ENCODE measurements at places on chromosomes 16 and 17.

GRCh38 chr17:65925606-65926307 lies 266.2 kb downstream of the CEP112 start:
- DNase-seq = no peak

- peak; percentile 82 for DNase-seq
Observed at GRCh38 chr17:32486701-32487472, at the start of gene CDK5R1. Gene CDK5R1, plus strand, starts transcription at chr17:32486993. Its CDS starts 628 bp downstream, at chr17:32487621.

DNA sequence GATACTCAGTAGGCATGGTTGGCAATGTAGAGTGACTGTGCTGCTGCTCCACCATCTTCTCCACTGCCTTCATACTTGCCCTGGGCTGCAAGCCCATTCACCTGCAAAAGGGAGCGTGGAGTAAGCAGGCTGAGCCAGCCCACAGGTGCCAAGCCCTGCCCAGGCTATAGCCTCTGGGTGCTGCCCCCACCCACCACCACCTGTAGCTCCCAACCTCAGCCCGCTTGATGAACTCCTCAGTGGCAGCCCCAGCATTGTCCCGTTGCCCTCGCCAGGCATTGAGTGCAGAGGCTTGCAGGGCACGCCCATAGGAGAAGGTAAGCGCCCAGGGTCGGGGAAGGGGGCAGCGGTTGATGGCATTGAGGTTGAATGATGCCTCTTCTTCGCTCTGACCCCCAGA lies 2.2 kb upstream of the PIGS start:
- DNase-seq = no peak

- DNase-seq = no peak
Observed at GRCh38 chr16:22728167-22728836, 85.7 kb upstream of the HS3ST2 start.

GRCh38 chr16:55817236-55817912 lies 15.5 kb downstream of the CES1 start:
- no peak for DNase-seq

GRCh38 chr17:62631936-62632924 lies 4.8 kb downstream of the MRC2 start:
- DNase-seq = no peak
